Islet precursor cell (in vitro differentiated cells): ENCODE measurements at places on chromosomes 2 and 18.

DNA sequence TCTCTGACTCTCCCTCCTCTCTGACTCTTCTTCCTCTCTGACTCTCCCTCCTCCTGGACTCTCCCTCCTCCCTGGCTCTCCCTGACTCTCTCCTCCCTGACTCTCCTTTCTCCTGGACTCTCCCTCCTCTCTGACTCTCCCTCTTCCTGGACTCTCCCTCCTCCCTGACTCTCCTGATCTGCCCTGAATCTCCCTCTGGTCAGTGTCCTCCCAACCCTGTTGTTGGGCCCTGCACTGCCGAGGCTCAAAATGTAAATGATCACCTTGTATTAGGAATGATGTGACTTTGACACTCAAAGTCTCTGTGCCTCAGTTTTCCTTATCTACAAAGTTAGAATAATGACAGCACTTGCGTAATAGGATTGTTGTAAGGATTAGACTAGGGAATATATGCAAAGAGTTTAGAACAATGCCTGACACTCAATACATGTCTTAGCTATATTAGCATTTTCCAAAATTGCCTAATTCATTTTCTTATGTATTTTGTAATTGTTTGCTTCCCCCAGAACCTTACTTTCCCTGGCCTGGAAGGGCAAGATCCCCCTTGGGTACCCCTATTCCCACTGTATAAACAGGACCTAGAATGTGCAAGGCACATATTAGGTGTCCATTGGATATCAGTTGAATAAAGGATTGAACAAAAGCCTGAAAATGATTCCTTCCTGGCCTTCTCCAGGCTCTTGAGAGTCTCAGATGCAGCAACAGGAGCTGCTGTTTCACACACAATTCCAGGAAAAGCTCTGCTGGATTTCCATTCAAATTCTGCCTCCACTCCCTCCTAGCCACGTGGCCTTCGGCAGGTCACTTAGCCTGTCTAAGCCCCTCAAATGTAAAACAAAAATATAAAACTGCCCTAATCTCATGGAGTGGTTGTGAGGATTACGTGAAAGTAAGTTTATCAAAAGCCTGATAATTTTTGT, 170.1 kb downstream of the INHBB start:
- no peak for DNase-seq

DNA sequence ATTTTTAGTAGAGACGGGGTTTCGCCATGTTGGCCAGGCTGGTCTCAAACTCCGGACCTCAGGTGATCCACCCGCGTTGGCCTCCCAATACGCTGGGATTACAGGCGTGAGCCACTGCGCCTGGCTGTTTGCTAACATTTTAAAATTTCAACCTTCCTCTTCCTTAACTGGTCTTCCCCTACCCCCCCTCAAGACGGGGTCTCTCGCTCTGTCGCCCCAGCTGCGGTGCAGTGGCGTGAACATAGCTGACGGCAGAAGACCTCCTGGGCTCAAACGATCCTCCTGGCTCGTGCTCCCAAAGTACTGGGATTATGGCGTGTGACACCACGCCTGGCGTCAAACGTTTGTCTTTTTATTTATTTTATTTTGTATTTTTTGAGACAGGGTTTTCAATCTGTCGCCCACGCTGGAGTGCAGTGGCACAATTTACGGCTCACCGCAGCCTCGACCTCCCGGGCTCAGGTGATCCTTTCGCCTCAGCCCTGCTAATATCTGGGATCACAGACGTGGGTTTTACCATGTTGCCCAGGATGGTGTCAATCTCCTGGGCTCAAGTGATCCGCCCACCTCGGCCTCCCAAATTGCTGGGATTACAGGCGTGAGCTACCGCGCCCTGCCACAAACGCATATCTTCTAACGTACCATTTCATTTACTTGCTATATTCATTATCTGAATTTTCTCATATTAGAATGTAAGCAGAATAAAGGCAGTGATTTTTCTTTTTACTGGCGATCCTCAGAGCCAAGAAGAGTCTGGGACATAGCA, 984 bp upstream of the MSH2 start:
- no peak for DNase-seq

DNA sequence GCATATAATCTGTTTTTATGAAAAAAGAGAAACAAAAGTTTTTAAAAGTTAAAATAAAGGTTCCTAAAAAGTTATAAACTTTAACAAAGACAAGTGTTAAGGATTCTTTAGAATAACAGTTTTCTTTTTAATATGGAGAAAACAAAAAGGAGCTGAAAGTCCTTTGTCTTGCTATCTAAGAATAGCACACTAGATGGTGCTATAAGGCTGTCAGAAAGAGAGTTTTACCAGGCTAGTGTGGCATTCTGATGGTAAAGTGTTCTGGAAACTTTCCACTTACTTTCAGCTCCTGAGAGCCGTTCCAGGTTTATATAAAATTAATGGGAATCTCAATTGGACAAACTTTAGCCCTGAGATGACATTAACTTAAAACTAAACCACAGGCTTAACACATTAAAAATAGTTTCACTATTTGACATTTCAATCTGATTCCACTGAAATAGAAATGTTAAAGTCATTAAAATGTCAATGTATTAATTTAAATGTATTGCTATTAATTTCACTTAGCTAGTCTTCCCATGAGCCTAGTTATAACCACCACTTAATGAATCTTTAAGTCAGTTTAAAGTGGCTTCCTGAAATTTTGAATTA, 3.7 kb downstream of the FBXO48 start:
- no peak for DNase-seq

- no peak for DNase-seq
Measured at GRCh38 chr18:37207343-37207742, 358.3 kb downstream of the CELF4 start.

GRCh38 chr2:39913648-39914461, 134.8 kb upstream of the THUMPD2 start:
- DNase-seq, result no peak

DNA sequence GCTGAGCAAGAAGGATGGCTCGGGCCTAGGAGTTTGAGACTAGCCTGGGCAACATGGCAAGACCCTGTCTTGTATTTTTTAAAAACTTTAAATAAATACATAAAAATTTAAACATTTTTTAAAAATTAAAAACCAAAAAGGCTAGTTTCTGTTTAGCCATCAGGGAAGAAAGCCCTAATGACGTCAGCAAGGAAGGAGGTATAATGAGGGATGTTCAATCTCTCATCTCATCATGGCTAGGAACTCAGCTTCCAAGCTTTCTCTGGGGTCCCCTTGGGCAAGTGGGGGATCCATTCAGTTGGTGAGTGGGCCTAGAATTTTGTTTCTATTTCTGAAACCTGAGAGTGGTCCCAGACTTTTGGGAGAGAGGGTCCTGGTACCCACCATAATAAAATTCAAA, 35.1 kb upstream of the SLC25A52 start:
- DNase-seq, result no peak

DNA sequence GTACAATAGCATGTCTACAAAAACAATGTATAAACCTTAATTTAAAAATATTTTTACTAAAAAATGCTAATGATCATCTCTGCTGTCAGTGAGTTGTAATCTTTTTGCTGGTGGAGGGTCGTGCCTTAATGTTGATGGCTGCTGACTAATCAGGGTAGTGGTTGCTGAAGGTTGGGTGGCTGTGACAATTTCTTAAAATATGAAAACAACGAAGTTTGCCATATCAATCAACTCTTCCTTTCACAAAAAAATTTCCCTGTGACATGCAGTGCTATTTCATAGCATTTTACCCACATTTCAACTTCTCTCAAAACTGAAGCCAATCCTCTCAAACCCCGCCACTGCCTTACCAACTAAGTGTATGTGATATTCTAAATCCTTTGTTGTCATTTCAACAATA, 112.4 kb downstream of the OLA1 start:
- no peak for DNase-seq

DNA sequence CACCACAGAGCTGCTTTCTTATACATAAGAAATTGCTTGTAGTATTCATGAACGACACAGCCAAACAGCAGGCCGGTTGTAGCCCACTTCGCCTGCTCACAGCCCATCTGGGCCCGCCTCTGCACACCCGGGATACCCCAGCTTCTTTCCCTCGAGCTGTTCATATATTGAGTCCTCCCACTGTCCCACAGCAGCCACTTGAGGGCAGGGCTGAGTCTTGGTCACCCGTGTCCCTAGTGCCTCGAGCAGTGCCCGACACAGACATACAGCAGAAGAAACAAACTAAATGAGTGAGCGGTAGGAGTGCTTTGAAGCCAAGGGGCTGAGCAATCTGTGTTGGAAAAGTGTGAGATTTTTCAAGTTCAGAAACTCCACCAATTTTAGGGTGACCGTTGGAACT, 251.4 kb downstream of the KLHL29 start:
- DNase-seq, result no peak

DNA sequence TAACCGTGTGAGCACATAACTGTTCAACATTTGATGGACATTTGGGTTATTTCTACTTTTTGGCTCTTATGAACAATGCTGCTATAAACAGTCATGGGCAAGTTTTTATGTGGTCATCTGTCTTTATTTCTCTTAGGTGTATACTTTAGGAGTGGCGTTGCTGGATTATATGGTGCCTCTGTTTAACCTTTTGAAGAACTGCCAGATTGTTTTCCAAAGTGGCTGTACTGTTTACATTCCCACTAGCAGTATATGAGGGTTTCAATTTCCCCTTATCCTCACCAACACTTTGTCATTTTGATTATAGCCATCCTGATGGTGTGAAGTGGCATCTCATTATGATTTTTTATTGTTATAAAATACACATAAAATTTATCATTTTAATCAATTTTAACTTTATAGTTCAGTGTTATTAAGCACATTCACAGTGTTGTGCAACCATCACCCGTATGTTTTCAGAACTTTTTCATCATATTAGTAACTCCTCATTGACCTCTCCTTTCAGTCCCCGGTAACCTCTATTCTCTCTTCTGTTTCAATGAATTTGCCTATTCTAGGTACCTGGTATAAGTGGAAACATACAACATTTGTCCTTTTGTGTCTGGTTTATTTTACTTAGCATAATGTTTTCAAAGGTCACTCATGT, 55.4 kb downstream of the EML4 start:
- DNase-seq, result no peak

- DNase-seq, result no peak
Measured at GRCh38 chr2:161976917-161977316, 97.1 kb downstream of the DPP4 start.

- peak; percentile 64 for DNase-seq
Measured at GRCh38 chr2:42492691-42493467, 903 bp downstream of the KCNG3 start.

DNA sequence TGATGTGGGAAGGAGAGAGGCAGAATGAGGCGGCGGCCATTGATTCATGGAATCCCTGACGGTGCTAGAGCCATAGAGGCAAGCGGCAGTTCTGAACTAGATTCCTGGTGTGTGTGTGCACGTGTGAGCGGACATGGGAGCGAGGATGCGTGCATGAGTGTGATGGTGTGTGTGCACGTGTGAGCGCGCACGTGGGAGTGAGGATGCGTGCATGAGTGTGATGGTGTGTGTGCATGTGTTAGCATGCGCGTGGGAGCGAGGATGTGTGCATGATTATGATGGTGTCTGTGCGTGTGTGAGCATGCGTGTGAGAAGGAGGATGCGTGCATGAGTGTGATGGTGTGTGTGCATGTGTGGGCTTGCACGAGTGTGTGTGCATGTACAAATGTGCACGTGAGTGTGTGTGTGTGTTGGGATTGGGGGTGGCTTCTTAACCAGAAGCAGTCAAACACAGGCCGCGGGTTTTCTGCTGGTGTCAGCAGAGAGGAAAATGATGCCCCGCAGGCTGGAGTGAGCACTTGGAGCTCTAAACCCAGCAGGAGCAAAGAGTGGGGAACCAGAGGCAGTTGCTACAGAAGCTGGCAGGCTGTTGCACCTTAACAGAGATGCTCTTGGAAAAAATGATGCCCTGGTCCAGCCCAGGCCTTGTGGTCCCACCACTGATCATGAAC, 29.5 kb downstream of the DIPK1C start:
- DNase-seq, result no peak

GRCh38 chr2:139098961-139099360, 318.8 kb upstream of the NXPH2 start:
- DNase-seq, result no peak

DNA sequence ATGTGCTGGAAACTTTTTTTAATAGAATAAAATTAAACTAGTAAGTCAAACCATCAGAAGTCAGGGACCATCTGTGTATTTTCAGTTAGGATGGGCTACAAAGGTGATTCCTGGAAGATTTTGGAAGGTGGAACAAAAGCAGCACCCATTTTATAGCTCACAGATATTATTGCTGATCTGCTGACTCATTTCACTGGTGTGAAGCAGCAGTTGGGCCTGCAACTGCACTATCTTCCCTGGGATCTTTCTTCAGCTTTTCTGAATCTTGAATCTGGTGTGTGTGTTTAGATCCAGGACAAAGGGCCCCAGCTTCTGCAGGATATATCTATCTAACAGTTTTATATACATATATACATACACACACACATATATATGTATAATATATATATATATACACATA, 35.6 kb upstream of the BCL11A start:
- DNase-seq, result no peak

DNA sequence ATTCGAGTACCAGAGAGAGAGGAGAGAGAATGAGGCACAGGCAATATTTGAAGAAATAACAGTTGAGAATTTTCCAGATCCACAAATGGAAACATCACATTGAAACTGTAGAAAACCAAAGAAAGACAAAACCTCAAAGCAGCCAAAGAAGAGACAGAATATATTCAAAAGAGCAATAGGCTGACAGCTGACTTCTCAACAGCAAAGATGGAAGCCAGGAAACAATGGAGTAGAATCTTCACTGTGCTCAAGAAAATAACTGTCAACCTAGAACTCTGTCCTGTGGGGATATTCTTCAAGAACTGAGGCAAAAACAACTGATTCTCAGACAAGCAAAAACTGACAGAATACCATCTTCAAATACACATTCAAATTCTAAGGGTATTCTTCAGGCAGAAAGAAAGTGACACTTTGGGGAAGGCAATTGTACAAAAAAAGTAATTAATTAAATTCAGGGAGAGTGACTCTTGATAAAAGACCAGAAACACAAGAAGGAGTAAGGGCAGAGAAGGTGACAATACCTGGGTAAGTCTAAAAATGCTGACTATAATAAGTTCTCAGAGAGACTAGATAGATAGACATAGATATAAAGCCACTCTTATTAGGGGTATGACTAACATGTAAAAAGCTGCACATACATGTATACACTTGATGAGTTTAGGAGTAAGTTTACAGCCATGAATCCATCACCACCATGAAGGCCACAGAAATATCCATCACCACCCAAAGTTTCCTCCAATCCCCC, 25.6 kb downstream of the ANKMY1 start:
- DNase-seq, result no peak

GRCh38 chr18:74153377-74153776, 5.1 kb downstream of the TIMM21 start:
- DNase-seq, result no peak

GRCh38 chr2:88218981-88219380, 48.8 kb downstream of the THNSL2 start:
- DNase-seq, result no peak

DNA sequence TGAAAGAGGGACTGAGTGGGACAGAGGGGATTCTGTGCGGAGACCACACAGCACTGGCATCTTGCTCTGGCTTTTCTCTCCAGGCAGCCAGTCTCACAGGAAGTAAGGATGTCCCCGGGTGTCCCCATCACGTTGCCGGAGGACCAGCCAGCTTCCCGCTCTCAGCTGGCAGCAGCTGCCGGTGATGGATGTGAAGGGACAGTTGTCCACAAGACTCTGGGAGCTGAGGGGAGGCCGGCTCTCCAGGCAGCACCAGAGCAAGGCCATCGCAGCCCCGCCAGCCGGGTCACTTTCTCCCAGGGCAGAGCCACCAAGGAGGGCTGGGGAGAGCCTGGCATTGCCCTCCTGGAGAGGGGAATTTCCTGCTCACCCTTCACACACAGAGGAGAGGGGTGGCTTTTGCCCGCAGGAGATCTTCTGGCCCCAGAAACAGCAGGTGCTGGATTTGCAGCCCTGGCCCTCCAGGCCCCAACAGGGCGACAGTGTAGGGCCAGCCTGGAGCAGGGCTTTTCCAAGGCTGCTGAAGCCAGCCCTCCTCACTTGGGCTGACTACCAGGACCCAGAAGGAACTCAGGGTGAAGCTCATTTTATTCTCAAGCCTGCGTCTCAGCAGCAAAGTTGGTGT, 24.0 kb upstream of the B3GNT7 start:
- DNase-seq, result no peak
